ENCODE measurements at places on chromosomes 6 and 20. TPM values are rescaled to one million over a fixed set of nuclear protein-coding genes. Genes with fewer than 3 reads are reported as not detected.
A peak's percentile ranks its signal among the peaks of the same experiment; 100 is the strongest.

DNA sequence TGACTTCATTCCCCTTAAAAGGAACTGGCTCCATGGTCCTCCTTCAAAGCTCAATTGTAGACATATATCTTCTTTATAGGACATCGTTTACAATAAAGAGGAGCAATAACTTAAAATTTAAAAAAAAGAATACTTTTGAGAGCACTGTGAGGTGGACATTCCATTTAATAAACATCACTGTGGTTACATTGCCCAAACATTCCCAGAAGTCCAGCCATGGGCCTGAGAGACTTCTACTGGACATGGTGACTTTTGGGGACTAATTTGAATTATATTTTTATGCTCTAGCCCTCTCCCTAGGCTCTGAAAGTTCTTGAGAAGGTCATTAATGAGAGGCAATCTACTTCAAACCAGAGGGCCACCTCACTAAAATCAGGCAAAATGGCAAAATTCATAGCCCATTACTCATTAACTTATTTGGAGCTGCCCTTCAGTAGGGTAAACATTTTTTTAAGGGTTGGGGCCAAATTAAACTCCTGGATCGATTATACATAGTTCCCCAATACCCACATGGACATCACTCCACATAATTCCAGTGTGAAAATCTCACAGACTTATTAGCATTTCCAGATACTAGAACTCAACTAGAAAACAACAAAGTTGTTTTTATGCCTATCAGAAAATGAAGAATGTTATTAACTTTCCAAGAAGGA lies 17.1 kb downstream of the ISM1 start:
- no peak overlapping the region for H3K4me3 ChIP-seq
- no peaks in the 10 kb centered on the region for H3K27me3 ChIP-seq
- H3K4me1 ChIP-seq = no peaks in the 10 kb centered on the region
- no peaks in the 10 kb centered on the region for H3K36me3 ChIP-seq
- no peak for DNase-seq

DNA sequence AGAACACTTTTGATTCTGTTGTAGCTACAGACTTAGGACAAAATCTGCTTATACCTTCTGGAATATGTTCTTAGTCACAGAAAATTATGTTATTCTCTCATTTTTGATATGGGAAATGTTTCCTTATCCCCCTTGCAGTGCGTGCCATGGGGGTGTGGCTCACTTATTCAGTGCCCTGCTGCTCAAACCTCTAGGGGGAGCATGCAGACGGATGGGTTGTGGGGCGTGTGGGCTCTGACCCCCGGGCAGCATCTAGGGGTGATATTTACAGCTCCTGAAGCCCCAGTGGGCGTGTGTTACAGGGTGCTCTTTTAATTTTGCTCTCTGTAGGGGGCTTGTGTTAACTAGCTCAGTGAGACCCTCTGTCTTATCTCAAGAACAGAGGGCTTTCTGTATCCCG lies 61.3 kb upstream of the FERMT1 start:
- H3K36me3 ChIP-seq = peaks cover 5% of the 10 kb centered on the region
- H3K4me1 ChIP-seq = no peaks in the 10 kb centered on the region
- H3K27ac ChIP-seq = no peak overlapping the region

DNA sequence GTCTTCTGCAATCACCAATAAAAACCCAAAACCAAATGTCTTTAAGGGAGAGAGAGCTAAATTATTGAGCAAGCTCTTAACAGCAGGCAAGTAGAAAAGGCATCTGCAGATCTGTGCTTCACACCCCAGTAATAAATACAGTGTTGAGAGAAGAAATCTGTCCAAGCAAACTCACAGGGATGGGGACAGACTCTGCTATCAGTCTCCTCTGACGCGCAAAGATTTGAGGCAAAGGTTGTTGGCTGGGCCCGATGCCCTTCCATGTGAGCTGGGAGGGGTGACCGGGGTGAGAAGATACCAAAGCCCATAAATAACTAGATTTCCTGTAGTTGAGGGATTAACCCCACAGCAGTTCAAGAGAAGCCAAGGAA lies 315.2 kb upstream of the SOX4 start:
- DNase-seq = no peak
- H3K27me3 ChIP-seq = no peaks in the 10 kb centered on the region
- H3K4me3 ChIP-seq = no peak overlapping the region
- no peak overlapping the region for H3K27ac ChIP-seq

- H3K27ac ChIP-seq = no peak overlapping the region
- peaks cover 13% of the 10 kb centered on the region for H3K27me3 ChIP-seq
- no peak overlapping the region for H3K4me3 ChIP-seq
Measured at GRCh38 chr6:160163425-160163824, 41.8 kb downstream of the SLC22A1 start.

GRCh38 chr6:123715006-123715863 lies 78.5 kb upstream of the TRDN start:
- H3K4me1 ChIP-seq = no peaks in the 10 kb centered on the region
- H3K27me3 ChIP-seq = no peaks in the 10 kb centered on the region

GRCh38 chr6:158030380-158031300 lies 49.0 kb downstream of the SYNJ2 start:
- H3K27me3 ChIP-seq = no peaks in the 10 kb centered on the region
- peak overlapping the region; percentile 87 for H3K27ac ChIP-seq
- H3K4me1 ChIP-seq = peaks cover 52% of the 10 kb centered on the region
- DNase-seq = no peak
- H3K36me3 ChIP-seq = peaks cover 12% of the 10 kb centered on the region

DNA sequence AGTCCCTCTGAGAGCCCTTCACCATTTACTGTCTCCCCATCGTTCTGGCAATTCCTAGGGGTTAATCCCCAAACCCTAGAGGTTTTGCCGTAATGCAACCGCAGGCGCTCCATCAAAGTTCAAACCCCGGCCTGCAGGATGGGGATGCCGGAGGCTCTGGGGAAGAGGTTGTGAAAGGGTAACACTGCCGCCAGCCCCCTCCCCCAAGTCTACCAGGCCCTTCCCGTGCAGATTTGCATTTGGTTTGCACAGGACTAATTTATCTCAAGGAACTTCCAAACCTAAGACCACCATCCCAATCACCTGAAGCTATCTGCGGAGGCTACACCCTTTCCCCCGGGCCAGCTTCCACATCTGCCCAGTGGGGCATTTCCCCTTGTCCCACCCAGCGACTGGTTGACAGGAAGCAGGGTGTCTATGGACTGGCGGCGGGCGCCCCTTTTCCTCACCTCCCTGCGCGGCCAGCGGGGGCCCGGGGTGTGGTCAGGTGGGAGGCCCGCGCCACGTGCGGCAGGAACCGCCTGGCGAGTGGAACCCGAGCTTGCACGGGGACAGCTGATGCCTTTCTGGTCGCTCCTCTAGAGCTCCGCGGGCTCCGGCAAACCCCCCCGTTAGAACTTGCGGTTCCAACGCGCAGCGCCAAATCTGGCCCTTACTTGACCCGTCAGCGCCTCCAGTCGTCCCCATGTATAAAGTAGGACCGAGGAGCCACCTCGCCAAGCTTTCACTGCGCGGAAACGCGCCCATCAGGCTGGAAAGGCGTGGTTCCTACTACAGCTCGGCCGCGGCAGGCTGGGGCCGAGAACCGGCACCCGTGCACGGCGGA lies 9.4 kb upstream of the SLC4A11 start:
- H3K36me3 ChIP-seq = peaks cover 21% of the 10 kb centered on the region
- peaks cover 62% of the 10 kb centered on the region for H3K27me3 ChIP-seq
- no peak for DNase-seq

- peaks cover 3% of the 10 kb centered on the region for H3K36me3 ChIP-seq
- peak overlapping the region; percentile 57 for H3K4me3 ChIP-seq
- DNase-seq = no peak
- H3K27me3 ChIP-seq = no peaks in the 10 kb centered on the region
- peaks cover 91% of the 10 kb centered on the region for H3K4me1 ChIP-seq
Measured at GRCh38 chr6:75613056-75613501, 11.4 kb downstream of the SENP6 start.

- DNase-seq = no peak
- H3K27ac ChIP-seq = no peak overlapping the region
- H3K4me1 ChIP-seq = peaks cover 3% of the 10 kb centered on the region
- H3K36me3 ChIP-seq = no peaks in the 10 kb centered on the region
- no peak overlapping the region for H3K4me3 ChIP-seq
- H3K27me3 ChIP-seq = peaks cover 3% of the 10 kb centered on the region
Measured at GRCh38 chr6:32989368-32989767, 20.0 kb downstream of the HLA-DOA start.

GRCh38 chr6:157229132-157229618 lies 94.1 kb downstream of the TMEM242 start:
- H3K4me3 ChIP-seq = no peak overlapping the region
- peaks cover 21% of the 10 kb centered on the region for H3K4me1 ChIP-seq
- no peaks in the 10 kb centered on the region for H3K36me3 ChIP-seq
- H3K27ac ChIP-seq = peak overlapping the region; percentile 60
- peaks cover 14% of the 10 kb centered on the region for H3K27me3 ChIP-seq
- DNase-seq = no peak

DNA sequence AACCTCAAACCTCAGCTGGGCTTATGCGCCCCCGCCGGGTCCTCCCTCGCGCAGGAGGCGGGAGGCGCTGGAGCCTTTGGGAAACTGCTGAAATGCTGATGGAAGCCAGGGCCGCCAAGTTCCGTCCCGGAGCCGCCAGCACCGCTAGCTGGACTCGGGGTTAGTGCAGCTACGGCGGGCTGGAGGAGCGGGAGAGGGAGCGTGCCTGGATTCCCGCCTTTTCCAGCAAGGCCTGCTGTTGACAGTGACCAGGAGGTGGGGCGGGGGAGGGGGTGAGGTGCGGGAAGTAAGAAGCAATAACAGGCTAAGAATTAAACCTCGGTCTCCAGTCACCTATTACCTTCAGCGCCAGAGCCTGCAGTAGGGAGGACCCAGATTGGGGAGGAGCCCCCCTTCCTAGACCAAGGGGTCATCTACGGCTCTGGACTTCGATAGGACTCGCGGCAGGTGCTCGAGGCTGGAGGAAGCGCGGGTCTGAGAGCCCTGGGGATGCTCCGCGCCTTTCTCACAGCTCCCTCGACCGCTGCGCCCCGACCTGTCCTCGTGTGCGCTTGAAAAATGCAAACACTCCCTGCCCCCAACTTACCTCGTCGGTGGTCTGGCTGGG lies 20.5 kb downstream of the COL9A1 start:
- H3K36me3 ChIP-seq = no peaks in the 10 kb centered on the region
- DNase-seq = no peak
- no peak overlapping the region for H3K27ac ChIP-seq
- no peak overlapping the region for H3K4me3 ChIP-seq
- peaks cover 57% of the 10 kb centered on the region for H3K27me3 ChIP-seq
- H3K4me1 ChIP-seq = no peaks in the 10 kb centered on the region

- no peak overlapping the region for H3K4me3 ChIP-seq
- no peaks in the 10 kb centered on the region for H3K36me3 ChIP-seq
- no peaks in the 10 kb centered on the region for H3K27me3 ChIP-seq
Measured at GRCh38 chr20:50256577-50256976, 65.9 kb downstream of the CEBPB start.

DNA sequence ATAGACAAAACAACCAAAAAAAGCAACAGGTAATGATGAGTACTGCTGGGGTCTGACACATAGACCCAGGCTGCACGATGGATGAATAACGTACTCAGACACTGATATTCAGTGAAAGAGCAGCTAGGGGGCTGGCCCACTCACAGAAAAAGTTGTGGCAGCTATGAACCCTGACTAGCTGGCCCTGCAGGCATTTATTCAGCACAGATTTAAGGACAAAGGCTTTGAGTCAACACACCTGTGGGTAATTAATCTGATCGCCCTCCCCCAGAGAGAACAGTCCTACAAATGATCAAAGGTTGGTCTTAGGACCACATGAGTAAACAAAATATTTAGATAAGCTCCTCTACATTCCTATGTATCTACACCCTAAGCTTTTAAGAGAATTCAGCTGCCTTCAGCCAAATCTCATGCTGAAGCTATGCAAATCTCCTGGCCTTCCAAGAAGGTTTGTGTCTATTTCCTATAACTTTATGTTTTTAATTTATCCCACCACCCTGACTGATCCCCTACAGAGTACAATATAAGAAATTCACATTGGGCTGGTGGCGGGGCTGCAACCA lies 81.7 kb upstream of the NXT1 start:
- H3K4me1 ChIP-seq = no peaks in the 10 kb centered on the region
- H3K36me3 ChIP-seq = no peaks in the 10 kb centered on the region
- H3K27me3 ChIP-seq = peaks cover 10% of the 10 kb centered on the region
- no peak overlapping the region for H3K4me3 ChIP-seq
- no peak for DNase-seq
- no peak overlapping the region for H3K27ac ChIP-seq

Gene PPP1R3D
- total RNA-seq = 7.7 TPM

Gene BPIFB4
- not detected for total RNA-seq

Gene MCCD1
- total RNA-seq = not detected

Gene GTSF1L
- 0.80 TPM for total RNA-seq

Gene EPPIN
- total RNA-seq = not detected

Gene HMGN3
- total RNA-seq = 64.6 TPM

Gene MYH7B
- 0.83 TPM for total RNA-seq

Gene NKX2-2
- not detected for total RNA-seq

Gene DLL1
- total RNA-seq = 14.2 TPM

Data from naive thymus-derived CD8-positive, alpha-beta T cell (primary cell).